Left ventricle myocardium superior (tissue), 1 donor: ENCODE measurements at places on chromosomes 16 and 17. TPM values are rescaled to one million over a fixed set of nuclear protein-coding genes. Genes with fewer than 3 reads are reported as not detected.

The TBX21 gene
- 0.40 TPM for total RNA-seq

The CTRB1 gene
- not detected for total RNA-seq

The ABAT gene
- total RNA-seq, result 2.6 TPM

The HS3ST3A1 gene
- total RNA-seq, result 0.57 TPM

The TBC1D3H gene
- total RNA-seq, result not detected

The GUCY2D gene
- total RNA-seq, result not detected

The TBC1D3G gene
- total RNA-seq, result not detected

DNA sequence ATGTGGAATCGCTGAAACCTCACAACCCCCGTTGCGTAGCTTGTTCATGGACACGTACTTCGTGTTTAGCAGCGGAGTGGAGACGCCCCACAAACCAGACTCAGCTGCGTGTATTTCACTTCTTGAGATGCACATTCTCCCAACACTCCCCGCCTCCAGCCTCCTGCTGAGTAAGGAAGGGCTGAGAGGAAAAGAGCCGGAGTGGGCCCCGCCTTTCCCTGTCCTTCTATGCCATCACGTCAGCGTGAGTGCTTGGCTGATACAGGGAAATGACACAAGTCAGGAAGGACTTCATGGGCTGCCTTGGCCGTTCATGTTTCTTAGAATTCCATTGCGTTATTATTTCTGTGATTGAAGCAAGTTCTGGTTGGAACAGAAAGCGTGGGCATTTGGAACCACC is 68.6 kb upstream of the CBX4 start:
- peak; percentile 35 for DNase-seq

DNA sequence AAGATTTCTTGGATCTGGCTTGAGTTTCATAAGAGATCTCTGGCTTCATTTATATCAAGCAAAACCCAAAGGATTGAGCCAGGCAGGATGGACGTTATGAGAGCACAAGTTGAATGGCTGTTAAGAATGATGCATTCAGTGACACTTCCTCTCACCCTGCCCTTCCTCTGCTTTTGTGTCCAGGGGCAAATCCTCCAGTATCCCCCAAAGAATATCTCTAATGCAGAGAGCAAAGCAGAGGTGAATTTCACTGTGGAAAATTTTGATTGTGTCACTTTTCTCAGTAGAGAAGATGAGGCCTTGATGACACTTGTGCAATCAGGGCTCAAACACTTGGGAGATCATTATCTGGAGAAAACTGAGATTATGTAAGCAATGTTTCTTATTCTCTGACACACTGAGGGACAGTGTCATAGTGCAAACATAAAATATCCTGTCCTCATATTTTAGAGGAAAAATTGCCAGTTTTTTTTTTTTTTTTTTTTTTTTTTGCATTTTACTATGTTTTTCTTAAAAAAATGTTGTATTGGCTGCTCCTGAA is 25.3 kb downstream of the MARCHF10 start:
- no peak for DNase-seq

DNA sequence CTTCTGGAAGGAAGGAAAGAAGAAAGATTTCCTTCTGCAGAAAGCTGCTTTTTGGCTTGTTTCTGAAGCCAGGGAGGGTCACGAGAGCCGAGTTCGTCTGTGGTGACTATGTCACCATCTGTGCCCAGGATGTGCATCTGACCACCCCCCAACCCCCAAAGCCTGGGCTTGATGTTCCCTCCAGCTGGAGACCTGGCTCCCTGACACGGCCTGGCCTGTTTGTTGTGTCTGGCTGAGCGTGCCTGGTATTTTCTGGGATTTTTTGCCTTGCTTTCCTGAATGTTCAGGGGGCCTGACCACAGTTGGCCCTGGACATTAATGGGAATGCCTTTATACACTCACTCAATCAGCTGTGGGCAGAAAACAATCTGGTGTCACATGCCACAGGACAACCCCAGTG is 38.9 kb downstream of the LGALS9 start:
- no peak for DNase-seq

DNA sequence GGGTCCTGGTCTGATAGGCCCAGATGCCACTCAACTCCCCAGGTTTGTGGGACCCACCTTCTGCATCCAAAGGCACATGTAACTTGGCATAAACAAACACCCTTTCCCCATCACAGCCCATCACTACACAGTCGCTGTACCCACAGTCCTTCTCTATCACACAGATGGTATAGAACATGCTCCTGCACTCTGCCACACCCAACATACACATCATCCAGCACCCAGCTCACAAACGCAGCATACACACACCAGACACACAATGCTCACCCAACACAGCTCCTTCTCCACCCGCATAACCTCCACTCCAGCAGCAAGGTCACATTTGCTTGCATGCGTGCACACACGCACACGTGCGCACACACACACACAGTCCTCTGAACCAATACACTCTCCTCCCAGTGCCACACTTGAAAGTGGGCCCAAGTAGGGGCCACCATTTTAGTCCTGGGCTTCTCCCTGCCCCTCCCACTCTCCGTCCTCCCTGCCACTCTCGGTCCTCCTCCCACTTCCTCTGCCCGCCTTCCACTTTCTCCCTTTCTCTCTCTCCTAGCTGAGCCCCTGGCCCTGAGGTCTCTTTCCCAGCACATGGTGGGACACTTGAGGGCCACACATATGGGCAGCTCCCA is 8.5 kb upstream of the TMEM92 start:
- no peak for DNase-seq

DNA sequence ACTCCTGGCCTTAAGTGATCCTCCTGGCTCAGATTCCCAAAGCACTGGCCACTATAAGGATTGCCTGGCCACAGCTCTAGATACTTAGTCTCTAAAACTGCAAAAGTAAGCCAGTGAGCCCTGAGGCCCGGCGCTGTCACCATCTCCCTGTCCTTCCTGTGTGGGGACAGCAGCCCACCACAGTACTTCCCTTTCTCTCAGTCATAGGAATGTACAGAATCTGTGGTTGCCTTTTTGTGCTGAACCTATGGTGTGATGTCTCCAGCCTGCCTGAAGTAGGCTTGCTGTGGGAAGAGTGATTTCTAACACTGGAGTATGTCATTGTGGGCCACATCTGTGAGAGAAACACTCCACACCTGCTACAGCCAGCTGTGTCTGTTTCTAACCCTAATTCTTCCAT is 24.7 kb downstream of the NTAN1 start:
- DNase-seq, result no peak

DNA sequence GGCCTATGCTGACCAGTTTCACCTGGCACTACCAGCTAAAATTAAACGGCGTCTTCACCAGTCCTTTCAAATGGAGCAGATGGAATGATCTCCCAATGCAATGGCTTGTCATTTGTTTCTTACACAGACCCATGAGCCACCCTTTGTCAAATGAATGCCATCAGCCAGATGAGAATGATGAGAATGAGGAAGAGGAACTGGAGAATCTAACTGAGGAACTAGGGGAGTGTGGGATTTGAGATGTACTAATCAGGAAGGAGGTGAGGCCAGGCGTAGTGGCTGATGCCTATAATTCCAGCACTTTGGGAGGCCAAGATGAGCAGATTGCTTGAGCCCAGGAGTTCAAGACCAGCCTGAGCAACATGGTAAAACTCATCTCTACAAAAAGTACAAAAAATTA is 116.4 kb downstream of the HS3ST3A1 start:
- no peak for DNase-seq

GRCh38 chr17:63930951-63931575 is 1.1 kb downstream of the CD79B start:
- DNase-seq, result peak; percentile 82

DNA sequence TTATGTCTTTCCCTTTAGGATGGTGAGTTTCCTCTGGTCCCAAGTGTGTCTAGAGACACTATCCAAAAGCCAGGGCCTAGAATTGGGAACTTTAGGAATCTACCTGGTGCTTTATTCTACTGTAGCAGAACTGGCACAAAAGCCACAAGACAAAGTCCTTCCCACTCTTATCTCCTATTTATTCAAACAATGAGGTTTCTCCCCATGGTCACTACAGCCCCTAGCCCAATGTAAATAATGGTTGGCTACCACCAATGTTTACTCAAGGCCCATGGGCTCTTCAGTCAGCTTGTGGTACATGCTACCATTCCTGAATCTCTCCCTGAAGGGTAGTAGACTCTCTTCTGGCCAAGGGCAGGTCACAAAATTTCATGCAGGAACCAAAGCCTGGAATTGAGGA is 789.4 kb upstream of the KIF2B start:
- no peak for DNase-seq

DNA sequence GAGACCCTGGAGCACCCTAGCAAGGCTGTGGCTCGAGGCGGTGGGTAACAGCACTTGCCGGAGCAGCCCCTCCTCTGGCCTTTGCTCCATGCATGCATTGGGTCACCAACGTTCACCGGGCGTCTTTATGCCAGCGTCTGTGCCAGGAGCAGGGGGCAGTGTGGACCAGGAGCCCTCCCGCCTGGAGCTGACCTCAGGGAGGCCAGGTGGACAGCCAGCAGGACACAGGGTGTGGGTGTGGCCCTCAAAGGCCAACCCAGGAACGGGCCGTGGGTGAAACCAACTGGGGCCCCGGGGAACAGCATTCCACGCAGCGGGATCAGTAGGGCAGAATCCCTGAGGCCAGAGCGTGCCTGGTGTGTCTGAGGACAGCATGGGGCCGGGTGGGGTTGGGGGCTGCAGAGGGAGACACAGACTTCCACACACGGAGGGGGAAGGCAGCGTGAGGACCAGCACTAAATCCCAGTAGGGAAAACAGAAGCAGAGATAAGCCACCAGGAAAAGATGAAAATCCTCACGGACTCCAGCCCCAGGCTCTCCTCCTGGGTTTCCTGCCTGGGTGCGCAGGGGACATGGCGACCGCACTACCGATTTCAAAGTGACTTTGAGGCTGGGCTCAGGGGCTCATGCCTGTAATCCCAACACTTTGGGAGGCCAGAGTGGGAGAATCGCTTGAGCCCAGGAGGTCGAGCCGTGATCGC is 2.9 kb upstream of the CD7 start:
- DNase-seq, result no peak

DNA sequence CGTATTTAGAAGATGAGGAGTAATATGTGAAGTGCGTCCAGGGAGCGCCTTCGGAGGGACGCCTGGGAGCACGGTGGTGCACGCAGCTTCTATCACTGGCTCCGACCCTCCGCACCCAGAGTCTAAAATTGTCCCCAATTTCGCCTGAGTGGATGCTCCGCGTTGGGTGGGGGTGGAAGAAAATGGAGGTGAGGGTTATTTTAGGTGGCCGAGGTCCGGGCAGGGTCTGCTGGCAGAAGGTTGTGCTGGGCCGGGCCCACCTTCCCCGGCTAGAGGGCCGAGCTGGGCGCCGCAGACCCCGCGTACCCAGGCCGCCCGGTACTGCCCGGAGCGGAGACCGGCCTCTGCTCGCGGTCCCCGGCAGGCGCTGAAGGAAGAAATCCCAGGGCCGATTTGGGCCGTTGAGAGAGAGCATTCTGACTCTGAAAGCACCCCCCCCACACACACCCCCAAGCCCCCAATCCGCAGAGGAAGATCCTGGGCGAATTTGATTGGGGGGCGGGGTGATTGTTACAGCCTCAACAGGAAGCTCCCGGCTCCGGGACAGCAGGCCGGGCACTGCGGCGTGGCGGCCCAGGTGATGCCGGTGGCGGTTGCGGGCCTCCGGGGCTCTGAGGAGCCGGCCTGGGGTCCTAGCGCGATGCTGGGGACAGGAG is 3.0 kb downstream of the BAHCC1 start:
- peak; percentile 67 for DNase-seq

DNA sequence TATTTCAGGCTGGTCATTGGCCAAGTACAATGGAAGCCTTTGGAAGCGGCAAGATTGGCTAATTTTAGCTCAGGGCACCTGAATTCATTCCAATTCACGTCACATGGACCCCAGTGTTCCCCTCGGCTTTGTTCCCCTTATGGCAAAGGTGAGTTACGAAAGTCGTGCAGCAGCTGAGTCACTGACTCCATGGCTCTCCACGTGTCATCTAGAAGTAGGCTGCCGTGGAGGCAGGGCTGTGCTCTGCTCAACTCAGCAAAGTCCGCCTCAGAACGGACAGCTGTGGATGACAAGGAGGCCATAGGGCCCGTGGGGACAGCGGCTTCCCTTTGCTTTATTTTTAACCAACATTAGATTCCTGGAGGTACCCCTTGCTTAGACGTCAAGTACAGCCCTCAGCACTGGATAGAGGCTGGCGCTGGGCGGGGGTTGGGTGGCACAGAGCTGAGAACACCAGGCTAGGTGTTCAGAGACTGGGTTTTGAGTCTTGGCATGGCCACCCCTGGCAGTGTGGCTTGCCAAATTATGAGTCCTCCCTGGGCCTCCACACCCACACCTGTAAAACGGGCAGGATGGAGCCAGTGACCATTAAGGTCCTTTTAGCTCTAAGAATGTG is 23.6 kb downstream of the ADAD2 start:
- no peak for DNase-seq

DNA sequence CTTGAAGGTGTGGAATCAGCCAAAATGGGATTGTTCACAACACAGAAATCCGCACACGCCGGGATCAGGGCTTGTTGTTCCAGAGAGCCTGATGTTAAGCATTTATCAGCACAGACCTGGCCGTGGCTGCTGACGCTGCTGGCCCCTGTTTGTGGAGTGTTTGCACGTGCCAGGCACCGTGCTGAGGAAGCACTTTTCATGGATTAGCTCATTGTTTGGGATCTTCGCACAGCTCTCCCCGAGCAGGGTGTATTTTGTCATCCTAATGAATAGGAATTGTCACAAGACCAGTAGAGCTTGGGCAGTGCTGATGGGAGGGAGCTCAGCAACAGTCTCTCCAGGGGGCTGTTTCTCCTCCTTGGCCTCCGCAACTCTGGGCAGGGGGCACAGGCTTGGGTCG is 160.4 kb upstream of the PLCG2 start:
- DNase-seq, result no peak

DNA sequence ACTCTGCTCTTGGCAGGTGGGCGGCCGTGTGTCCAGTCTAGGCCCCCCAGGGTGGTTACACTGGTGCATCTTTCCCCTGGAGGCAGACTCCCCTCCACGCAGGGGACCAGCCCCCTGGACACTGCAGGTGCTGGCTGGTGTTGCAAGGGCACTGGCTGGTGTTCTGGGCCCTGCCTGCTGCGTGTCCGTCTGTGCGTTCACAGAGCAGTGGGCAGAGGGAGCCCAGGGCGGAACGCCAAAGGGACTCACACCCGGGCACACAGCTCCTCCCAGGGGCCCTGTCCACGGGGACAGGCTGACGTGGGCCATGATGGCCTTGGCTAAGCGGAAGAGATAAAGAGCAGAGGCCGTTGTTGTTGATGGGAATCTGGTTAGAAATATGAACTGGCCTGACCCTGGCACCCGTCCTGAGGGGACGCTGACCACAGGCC is 27.3 kb downstream of the ACSF3 start:
- DNase-seq, result peak; percentile 32

GRCh38 chr17:281365-281999 is 71.1 kb downstream of the RPH3AL start:
- no peak for DNase-seq

- no peak for DNase-seq
Observed at GRCh38 chr17:66784621-66785364, 50.1 kb upstream of the CACNG5 start.

- no peak for DNase-seq
Observed at GRCh38 chr16:12320298-12320706, 343.8 kb downstream of the SNX29 start.

- DNase-seq, result no peak
Observed at GRCh38 chr17:68544111-68544915, 32.1 kb downstream of the PRKAR1A start.

- no peak for DNase-seq
Observed at GRCh38 chr17:19539040-19539399, 5.4 kb downstream of the SLC47A1 start.
